ENCODE measurements at places on chromosomes 16 and 17. TPM values are rescaled to one million over a fixed set of nuclear protein-coding genes. Genes with fewer than 3 reads are reported as not detected.
A peak's percentile ranks its signal among the peaks of the same experiment; 100 is the strongest.

DNA sequence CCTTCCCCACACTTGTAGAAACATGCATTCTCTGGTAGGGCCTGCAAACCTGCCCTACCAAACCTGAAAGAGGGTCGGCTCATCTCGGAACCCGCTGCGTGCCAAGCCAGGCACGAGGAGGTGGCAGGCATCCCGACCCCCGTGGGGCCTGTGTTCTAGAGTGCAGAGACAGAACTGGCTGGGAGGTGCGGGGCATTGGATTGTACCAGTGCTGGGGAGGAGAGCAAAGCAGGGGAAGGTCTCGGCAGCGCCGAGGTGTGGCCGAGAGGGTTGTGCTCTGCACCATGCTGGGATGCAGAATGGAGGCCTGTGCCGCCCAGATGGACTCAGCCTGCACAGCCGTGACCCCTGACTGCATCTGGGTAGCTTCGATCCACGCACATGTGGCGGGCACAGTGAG lies 17.8 kb upstream of the MC1R start:
- DNase-seq = no peak

NOMO2 gene
- 79.2 TPM for total RNA-seq

IGFBP4 gene
- total RNA-seq = 99.8 TPM

GRCh38 chr16:80084614-80085013 lies 456.2 kb upstream of the DYNLRB2 start:
- DNase-seq = peak; percentile 58

GRCh38 chr16:86512860-86513470 lies 2.6 kb downstream of the FOXF1 start:
- no peak for DNase-seq

CTRL gene
- 3.8 TPM for total RNA-seq

DNA sequence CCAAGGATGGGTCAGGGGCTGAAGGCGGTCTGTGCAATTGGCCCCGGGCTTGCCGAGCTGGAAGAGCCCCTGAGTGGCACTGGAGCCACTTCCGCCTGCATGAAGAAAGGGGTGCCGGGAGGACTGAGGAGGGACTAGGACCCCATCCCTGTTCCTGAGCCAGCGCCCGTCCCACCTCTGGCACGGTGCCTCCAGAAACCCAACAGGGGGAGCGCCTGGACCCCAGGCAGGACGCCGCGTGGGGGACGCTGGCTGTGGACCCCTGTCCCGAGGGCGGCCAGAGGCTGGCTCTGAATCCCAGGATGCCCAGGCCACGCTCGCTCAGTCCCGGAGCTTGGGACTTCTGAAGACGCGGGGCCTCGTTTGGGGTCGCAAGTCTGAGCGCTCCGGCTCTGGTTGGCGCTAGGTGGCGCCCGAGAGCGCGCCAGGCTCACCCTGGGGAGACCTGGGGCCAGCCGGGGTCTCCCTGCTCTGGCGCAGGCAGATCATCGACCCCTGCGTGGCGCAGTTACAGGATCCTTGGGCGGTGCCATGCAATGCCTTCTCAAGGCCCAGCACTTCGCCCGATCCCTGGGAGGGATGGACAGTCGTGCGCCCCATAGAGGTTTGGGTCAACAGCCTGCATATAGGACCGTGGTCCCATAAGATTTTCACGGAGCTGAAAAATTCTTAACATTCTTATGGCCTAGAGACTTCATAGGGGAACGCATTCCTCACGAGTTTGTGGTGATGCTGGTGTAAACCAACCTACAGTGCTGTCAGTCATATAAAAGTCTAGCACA lies 58.5 kb upstream of the CREBBP start:
- DNase-seq = peak; percentile 85

DNA sequence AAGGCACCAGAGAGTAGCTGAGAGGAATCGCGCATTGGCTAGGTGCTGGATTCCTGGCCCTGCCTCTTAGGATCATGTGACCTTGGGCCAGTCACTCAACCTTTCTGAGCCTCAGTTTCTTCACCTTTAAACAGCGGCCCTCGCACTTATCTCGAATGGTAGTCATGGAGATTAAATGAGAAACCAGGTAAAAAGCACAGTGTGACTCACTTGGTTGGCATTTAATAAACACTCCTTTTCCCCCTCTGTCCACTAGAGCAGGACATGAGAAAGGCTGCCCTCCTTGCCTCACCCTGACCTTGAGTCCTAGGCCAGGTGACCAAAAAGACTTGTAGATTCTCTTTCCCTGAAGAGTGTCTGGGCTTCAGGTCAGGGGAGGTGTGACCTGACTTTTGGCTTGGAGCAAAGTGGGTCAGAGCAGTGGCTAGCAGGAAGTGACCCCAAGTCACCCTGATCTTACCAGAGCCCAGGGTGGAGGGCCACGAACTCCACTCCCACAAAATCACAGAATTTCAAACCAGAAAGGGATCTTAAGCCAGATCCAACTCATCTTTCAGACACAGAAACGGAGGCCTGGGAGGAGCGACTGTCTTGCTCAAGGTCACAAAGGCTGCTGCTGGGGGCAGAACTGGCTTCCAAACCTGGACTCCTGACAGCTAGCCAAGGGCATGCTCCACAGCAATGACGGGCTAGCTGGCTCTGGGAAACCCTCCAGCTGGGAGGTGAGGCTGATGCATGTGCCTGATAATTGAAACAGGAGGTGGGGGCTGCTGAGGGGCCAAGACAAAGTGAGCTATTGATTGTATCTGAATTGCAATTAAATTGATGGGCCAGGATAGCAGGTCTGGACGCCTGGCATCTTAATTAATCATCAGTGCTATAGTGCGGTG lies 65.2 kb downstream of the PIPOX start:
- DNase-seq = no peak

GRCh38 chr17:37225465-37225864 lies 150.3 kb upstream of the C17orf78 start:
- no peak for DNase-seq

GRCh38 chr16:86556576-86556975 lies 1.5 kb upstream of the MTHFSD start:
- no peak for DNase-seq

GRCh38 chr17:77324227-77324626 lies 183.5 kb downstream of the SEC14L1 start:
- DNase-seq = no peak

DNA sequence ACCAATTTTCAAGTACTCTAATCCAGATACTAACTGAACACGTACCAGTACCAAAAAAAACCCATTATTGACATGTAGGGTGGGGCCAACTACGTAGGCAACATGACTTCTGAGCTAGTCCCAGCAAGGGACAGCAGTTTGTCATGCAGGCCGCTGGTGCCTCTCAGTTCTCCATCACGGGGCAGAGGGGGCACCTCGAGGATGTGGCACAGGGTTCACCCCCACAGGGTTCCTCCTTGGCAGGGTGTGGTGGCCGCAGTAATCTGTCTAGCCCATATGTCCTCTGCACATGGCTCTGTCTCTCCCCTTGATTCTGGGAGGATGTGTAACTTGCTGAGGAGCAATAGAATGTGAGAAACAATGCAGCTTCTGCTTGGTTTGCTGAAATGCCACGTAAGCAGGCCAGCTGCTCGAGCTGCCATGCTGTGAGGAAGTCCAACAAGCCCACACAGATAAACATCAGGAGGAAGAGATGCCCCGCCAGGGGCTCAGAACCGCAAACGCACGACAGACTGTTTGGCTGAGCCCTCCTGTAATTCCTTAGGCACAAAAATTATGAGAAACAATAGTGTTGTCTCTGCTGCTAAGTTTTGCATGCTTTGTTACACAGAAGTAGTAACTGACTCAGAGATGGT lies 62.4 kb downstream of the NT5M start:
- DNase-seq = no peak

KRT12 gene
- 1.9 TPM for total RNA-seq

DNA sequence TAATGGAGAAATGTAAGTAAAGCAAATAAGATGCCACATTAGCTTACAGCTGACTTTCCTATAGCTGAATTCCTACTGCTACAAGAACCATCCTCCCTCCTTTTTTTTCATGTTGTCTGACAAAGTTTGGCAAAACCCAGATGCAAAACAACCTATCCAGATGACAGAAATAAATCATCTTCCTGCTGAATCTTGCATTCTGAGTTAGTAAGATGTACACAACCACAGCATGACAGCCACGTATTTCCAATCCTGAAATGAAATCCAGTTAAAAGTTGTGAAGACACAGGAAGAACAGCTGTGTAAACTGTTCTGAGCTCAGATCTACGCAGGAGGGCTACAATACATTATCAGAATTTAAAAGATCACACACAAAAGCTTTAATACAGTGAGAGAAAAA lies 5.1 kb upstream of the DHX33 start:
- no peak for DNase-seq

- DNase-seq = no peak
Observed at GRCh38 chr17:60390186-60390585, 1.7 kb downstream of the USP32 start.

GRCh38 chr16:68226116-68226515 lies 9.8 kb downstream of the ESRP2 start:
- no peak for DNase-seq

- no peak for DNase-seq
Observed at GRCh38 chr17:21185061-21185460, 28.9 kb downstream of the TMEM11 start.

DNA sequence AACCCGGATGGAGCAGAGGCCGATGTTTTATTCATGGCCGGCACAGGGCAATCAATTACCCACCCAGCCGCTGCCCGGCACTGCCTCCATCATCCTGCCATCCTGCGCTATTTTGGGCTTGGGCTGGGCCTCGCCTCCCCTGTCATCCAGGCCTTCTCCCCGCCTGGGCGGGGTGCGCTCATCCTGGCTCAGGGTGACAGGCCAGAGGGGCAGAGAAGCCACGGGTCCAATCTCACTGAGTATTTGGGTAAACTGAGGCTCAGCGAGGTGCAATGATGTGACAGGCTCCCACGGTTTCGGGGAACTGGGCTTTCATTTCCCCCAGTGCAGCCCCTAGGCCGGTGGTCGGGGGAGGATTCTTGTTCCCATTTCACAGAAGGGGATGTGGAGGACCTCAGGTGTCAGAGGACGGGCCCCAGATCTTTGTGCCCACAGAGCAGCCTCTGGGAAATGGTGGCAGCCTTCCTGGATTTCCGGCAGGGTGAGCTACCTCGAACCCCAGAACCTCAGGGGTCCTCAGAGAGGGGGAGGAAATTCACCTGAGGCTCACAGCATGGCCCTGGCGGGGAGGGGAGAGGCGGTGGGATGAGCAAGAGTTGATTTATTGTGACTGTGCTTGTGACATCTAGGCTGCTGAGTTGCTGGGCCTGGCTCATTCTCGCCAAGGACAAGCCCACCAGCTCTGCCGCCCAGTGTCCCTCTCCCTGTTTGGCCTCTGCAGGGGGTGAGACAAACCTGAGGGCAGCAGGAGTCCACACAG lies 23.8 kb upstream of the KCNJ12 start:
- DNase-seq = no peak

DNA sequence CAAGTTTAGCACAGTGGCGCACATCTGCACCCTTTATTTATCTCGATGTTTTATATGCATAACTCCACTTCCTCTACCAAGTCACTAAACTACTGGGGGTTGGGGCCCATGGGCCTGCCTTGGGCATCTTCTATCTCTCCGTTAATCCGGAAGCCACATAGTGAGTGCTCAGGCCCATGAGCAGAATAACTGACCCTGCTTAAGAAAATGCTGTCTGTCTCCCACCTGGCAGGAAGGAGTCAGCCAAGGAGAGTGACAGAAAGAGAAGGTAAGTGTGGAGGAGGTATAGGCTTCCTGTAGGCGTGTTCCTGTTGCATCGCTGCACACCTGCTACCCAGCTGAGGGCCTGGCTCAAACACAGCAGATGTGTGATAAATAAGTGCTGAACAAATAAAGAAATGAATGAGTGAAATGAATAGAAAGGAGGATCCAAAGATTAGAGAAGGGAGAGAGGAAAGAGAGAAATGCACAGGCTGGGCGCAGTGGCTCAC lies 320.1 kb downstream of the SLC39A11 start:
- DNase-seq = no peak

UNC13D gene
- total RNA-seq = 244 TPM

DNA sequence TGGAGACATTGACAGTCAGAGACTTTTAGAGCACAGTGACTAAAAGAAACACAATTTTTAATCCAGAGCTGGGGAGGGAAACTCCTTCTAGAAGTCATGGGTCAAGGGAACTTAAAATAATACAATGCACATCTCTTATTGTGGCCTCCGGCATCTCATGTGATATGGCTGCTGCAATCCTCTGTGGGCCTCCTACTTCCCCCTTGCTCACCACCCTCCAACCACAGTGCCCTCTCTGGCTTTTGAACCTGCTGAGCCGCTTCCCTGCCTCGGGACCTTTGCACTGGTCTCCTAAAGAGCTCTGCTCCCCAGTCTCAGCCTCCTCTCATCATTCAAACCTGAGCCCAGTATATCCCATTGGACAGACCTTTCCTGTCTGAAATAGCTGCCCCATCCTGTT lies 47.6 kb downstream of the HS3ST2 start:
- DNase-seq = no peak

- no peak for DNase-seq
Observed at GRCh38 chr17:59488805-59489204, 76.6 kb upstream of the DHX40 start.

DNA sequence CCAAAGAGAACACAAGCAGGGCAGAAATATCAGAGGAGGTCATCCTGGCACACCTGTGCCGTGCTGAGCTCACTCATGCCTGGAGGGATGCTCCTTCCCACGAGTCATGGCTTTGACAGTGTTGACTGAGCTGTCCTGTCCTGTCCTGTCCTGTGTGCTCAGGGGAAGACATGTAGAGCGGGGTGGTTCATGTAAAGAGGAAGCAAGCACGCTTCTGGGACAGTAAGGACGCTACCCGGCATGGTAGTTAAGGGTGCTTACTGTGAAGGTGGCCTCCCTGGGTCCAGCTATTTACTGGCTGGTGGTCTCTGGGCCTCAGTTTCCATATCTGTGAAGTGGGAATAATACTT lies 398 bp downstream of the LGALS9 start:
- DNase-seq = no peak

GRCh38 chr17:66748578-66748977 lies 86.3 kb upstream of the CACNG5 start:
- no peak for DNase-seq

DNA sequence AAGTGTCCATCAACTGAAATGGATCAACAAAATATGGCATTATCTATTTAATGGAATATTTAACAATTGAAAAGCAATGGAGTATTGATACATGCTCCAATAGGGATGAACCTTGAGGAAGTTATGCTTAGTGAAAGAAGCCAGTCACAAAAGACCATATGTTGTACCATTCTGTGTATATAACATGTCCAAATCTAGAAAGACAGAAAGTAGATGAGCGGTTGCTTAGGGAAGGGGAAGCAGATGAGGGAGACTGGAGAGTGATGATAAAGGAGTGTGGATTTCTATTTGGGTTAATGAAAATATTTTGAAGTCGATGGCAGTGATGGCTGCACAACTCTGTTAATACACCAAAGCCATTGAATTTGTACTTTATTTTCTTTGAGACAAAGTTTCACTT lies 8.5 kb upstream of the ERN1 start:
- DNase-seq = no peak

DNA sequence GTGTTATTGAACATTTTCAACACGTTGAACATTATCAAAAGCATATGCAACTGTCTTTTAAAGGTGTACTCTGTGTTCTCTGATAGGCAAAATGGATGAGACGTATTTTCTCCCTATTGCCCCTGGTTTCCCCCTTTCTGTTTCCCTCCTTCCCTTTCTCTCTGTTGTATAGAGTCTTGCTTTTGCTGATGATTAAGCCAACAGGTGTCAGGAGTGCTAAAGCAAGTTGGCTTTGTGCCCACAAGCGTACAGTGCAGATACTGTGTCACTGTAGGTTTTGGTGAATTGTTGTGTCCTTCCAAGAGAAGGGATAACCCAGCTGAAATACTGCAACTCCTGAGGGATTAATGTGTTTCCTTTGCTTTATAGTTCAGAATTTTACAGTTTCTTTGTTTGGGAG lies 74.4 kb downstream of the COX10 start:
- no peak for DNase-seq
